Stomach (tissue), 19 donors: ENCODE measurements at places on chromosomes 3 and 15. TPM values are rescaled to one million over a fixed set of nuclear protein-coding genes. Genes with fewer than 3 reads are reported as not detected.

Gene TRIM59
- total RNA-seq, result 1.3 TPM

Gene MUSTN1
- 1.8 TPM for total RNA-seq

Gene SPINK8
- total RNA-seq, result not detected

Gene GHSR
- not detected for total RNA-seq

Gene CMTM6
- total RNA-seq, result 45.2 TPM

Gene PP2D1
- not detected for total RNA-seq

GRCh38 chr3:42830437-42831320, 21.4 kb downstream of the ACKR2 start:
- no peak for DNase-seq

DNA sequence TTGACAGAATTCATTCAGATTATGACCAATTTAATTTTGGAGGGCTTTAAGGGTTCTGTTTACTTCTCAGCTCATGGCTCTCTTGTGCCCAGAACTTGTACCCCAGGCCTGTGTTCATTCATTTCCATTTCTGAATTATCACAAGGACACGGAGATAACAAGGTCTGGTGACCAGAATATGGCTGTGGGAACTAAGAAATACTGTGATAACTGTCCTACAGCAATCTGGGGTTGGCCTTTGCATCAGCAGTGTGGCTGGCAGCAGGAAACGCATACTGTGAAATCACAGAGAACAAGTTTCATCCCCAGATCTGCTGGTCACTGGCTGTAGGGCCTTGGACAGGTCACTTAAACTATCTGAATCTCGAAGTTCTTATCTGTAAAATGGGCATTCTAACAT, 41.8 kb upstream of the TPM1 start:
- peak; percentile 37 for DNase-seq

DNA sequence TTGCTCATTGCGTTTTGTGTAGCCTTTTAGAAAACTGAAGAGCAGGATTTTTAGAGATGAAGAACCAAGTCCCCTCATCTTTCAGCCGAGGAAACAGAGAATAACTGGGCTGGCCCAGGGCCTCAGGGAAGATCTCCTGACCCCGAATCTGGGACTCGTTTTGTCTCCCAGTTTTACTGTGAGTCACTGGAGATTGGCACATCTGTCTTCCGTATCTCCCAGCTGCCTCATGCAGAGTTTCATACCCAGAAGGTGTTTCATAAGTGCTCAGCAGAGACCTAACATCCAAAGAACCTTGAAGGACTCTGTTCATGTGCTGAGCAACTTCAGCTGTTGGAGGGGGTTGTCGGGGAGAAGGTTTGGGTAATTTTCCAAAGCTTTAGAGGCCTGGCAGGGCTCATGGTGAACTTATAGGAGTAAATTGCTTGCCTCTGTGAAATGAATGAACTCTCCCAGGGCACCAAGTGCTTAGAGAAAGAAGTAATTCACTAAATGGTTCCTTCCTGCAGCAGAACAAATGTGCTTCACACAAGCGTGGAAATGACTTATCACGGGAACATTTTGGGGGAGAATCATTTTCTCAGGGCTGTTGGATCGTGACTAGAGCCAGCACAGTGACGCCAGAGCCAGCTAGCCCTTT, 121.4 kb downstream of the FAM43A start:
- DNase-seq, result no peak

DNA sequence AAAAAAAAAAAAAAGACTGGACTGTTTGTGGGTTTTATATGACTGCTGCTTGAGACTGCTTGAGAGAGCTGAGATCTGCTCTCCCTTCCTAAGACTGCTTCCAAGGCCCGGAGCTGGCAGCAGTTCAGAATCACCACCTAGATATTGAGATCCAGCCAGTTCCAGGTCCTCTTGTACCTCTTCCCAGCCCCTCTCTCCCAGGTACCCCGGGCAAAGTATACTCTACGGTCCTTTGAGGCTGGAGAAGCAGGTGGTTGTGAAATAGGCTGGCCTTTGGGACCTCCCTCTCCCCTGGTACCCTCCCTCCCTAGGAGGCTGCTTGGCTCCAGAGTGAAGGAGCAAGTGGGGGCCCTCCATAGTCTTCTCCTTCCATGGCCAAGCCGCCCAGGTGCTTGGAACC, 12.6 kb upstream of the BAHD1 start:
- DNase-seq, result no peak

DNA sequence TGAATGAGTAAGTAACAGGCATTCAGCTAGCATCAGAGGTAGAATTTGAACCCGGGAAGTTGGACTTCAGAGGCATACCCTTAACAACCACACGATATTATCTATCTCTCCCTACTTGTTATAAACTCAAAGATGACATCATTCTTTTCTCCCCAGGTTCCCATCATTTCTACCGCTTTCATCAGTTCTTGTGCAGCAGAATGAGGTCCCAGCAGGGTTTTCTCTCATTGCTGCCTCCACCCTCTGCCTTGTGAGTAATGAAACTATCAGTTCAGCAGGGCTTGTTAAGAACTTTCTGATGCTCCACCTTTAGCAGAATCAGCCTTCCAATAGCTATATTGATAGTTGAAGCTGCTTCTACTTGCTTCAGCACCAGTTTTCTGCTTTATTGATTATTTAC, 487.5 kb upstream of the KCNMB2 start:
- DNase-seq, result no peak

GRCh38 chr3:107938143-107938542, 152.7 kb downstream of the CD47 start:
- no peak for DNase-seq

DNA sequence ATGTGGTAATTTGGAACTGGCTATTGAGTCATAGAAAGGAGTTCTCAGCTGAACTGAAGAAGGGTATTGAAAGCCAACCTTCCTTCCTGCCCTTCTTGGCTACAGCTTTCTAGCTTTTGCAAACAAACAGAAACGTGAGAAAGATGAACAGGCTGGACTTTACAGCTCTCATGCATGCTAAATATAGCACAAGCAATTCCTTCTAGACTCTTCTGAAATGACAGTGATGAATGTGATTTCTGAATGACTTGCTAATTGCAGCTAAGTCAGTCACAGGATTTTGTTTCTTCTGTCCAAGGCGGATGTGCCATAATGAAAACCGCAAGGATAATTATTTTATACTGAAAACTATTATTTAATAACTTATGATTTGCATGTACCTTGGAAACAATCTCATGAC, 36.3 kb downstream of the BCHE start:
- DNase-seq, result peak; percentile 14

- DNase-seq, result no peak
These were observed 20.0 kb downstream of the BCHE start for GRCh38 chr3:165817160-165817709.

DNA sequence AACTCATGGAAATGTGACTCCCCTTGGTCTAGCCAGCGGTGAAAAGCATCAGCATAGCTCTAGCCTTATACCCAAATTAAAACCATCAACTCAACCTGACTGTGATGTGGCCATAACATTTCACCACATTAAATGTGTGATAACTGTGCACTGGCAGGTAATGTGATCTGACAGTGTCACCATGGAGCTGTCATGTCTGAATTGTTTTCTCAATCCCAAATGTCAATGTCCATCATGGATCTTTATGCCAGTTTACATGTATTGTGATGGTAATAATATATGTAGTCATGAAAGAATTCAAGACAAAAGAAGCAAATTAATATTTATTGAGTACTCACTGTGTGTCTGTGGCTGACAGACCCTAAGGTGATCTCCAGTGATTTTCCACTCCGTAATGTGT, 213.4 kb upstream of the EOMES start:
- no peak for DNase-seq

DNA sequence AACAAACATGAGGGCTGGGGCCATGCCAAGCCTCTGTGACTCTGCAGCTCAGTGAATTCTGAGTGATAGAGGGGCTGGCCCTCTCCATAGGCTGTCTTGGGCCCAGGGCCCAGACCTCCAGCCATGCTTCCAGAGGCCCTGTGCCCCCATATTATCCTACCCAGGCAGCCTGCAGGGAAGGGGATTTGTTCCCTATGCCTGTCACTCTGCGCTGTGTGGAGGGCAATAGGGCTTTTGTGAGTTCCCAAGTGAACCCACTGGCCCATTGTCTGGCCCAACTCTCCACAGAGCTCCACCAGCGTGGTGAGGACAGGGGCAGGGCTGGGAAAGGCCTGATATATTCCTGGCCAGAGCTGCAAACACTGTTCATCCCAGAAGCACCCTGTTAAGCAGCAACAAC, 113.2 kb downstream of the EPHB1 start:
- no peak for DNase-seq

- peak; percentile 16 for DNase-seq
These were observed 308.9 kb downstream of the EPHB1 start for GRCh38 chr3:135103917-135104316.

GRCh38 chr3:127888564-127889107, 26.4 kb upstream of the KBTBD12 start:
- DNase-seq, result no peak

GRCh38 chr3:77271306-77271705, 231.4 kb downstream of the ROBO2 start:
- no peak for DNase-seq

DNA sequence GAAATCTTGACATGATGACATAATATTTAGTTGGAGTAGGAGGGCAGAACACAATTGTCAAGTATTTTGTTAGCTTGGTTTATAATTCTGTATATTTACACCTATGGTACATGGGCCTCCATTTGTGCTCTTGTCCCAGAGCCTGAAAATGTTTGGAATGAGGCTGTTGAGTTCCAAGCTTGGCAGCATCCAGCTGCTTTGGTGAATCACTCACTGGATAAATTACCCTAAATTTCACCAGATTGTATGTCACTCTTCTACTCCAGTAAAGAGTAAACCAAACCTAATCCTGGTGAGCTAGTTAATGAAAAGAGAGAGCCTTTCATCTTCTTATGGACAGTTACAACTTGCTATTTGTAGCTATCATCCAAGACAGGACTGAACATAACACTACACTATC, 928.7 kb downstream of the DIPK2A start:
- no peak for DNase-seq

DNA sequence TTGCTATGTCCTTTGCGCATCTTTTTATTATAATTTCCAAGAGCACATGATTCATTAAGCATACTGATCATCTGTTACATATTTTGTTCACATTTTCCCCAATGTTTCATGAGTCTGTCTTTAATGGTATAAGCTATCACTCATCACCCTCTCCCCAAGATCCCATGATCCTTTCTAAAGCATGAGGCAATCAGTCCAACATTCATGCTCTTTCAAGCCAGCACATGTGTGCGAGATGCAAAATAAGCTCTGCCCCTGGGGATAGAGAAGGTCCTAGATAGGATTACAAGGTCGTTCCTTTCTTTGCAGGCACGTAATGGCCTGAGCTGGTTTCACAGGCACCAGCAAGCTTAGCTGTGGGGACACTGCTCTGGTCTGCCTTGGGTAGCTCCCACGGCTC, 32.2 kb upstream of the B3GNT5 start:
- DNase-seq, result no peak

DNA sequence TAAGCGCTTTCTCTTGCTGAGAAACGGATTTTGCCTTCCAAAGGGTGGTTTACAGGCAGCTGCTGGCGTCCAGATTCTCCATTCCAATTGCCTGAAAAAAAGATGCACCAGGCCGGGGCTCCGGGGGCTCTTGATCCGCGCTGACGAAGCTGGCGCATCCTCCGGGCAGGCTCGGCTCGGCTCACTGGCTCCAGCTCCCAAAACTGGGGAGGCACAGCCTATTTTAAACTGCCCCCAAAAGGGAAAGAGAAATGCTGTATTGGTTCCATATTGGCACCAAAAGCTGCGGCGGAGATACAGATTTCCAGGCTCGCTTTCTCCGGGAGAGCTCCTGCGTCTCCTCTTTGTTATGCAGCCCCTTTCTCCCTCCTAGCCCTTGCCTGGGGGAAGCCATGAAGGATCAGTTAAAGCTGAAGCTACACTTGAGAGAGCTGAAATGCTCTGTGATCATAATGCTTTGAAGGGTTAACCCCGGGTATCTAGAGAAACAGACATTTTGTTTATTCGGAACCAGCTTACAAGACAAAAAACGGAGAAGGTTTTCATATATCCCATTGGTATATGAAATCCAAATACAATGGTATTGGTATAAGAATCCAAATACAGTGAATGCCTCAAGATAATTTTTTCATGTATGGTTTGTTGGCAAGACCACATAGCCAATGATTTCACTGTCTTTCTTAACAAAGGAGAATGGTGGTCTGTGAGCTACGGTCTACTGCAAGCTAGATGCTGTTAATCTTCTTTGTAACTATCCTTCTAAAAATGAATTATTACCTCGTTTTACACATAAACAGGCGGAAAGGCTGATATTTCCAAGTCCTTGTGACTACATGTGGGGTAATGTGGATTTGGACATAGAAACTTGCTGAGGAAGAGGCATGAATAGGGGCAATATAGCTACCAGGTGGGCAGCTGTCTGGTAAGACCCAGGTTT, 693 bp downstream of the CD200 start:
- DNase-seq, result no peak

DNA sequence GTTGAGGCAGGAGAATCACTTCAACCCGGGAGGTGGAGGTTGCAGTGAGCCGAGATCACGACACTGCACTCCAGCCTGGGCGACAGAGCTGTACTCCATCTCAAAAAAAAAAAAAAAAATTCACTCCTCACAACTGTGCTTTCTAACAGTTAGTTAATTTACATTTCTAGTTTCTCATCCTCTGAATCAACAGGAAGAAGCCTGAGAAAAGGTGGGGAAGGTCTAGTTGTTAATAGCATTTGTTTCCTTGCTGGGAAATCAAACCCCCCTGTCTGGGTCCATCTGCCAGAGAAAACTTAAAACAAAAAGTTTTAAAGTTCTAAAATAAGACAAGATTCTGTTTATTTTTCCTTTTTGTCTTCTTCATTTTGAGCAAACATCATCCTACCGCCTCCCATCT, 62.3 kb downstream of the TMEM39A start:
- DNase-seq, result no peak

GRCh38 chr15:45796433-45796832, 161.6 kb downstream of the SQOR start:
- no peak for DNase-seq

DNA sequence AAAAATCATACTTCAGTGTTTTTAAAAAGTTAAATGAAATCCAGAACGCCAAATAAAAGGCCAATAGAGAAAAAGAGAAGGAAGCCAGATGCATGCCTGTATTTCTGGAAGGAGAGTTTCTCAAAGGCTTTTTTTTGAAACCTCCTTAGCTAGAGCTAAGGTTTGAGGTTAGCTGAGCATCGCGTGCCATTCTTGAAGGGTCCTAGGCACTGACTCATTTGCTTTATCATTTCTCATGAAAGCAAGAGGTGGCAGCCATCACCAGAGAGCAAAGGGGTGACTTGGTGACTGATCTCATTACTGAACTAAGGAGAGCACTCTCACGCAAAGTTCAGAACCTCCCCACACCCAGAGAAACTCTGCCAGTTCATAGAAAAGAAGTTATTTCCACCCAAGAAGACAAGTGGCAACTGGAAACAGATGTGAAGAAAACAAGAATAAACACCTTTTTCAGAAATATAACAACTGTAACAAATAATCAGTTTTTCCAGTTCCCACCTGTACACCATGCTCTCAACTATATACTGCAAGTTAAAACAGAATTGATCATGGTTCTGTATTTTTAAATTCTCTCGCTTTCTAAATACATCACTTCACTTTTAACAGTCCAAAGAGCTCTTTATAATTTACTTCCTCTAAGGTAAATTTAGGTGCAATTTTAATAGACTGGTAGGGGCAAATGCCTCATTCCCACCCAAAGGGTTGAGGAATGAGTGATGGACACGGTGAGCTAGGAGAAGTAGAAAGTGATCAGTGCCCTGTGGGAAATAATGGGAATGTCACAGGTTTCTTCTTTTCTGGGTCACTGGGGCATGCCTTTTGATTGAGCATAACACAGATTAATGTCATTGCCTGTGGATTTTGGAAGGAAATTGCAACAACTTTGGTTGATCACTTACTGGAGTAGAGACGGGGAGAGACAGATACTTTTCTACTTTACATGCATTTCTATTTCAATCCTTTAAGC, 24.7 kb downstream of the GPR15 start:
- no peak for DNase-seq
